ENCODE measurements at places on chromosomes 2 and 18.
A peak's percentile ranks its signal among the peaks of the same experiment; 100 is the strongest.

GRCh38 chr2:106781196-106781595 lies 104.8 kb downstream of the ST6GAL2 start:
- DNase-seq: no peak

DNA sequence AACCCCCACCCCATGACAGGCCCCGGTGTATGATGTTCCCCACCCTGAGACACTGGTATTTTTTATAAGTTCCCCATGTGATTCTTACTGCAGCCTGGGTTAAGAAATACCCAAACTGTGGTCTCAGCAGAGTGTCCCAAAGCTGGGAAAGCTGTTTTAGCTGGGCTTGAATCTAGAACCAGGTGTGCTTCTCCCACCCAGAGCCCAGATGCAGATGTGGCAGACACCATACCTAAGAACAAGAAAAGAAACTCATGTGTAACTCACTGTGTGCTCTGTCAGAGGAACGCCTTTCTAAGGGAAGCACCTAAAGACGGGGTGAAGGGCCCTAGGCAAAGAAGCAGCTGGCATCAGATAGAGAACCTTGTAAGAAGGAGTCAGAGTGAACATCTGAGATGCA lies 23.9 kb downstream of the DOK1 start:
- DNase-seq: no peak

GRCh38 chr2:216763396-216763795 lies 68.0 kb upstream of the IGFBP5 start:
- no peak for DNase-seq

GRCh38 chr18:26568926-26569665 lies 20.7 kb upstream of the KCTD1 start:
- no peak for DNase-seq

- peak; percentile 28 for DNase-seq
These were observed 447.5 kb upstream of the FSIP2 start for GRCh38 chr2:185291035-185291647.
